ENCODE measurements at places on chromosomes 4 and X. TPM values are rescaled to one million over a fixed set of nuclear protein-coding genes. Genes with fewer than 3 reads are reported as not detected.

Gene PNMA5
- not detected for total RNA-seq

GRCh38 chrX:19617550-19617949 lies 102.2 kb upstream of the MAP3K15 start:
- DNase-seq = no peak
- no peak overlapping the region for H3K4me3 ChIP-seq
- no peak overlapping the region for H3K27ac ChIP-seq
- H3K36me3 ChIP-seq = peaks cover 2% of the 10 kb centered on the region
- no peaks in the 10 kb centered on the region for H3K27me3 ChIP-seq

DNA sequence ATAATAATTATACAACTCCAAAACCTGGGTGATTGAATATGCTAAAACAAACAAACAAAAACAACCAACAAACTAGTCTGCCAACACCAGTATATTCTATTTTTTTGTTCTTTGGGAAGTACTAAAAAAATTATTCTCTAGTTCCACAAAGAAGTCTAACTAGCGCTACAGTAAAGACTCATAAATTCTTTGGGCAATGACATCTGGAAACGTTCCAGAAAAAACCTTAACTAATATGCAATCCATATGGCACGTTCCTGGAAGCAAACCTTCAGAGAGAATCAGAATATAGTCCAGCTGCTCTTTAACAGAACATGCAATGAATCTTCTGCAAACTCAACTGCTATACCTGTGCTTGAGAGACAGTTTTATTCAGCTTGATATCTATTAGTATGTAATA lies 500.1 kb downstream of the TRAM1L1 start:
- H3K27me3 ChIP-seq = no peaks in the 10 kb centered on the region
- no peaks in the 10 kb centered on the region for H3K36me3 ChIP-seq
- H3K4me3 ChIP-seq = no peak overlapping the region
- no peak overlapping the region for H3K27ac ChIP-seq

- H3K27me3 ChIP-seq = no peaks in the 10 kb centered on the region
- DNase-seq = no peak
- no peak overlapping the region for H3K4me3 ChIP-seq
- no peak overlapping the region for H3K27ac ChIP-seq
- H3K36me3 ChIP-seq = no peaks in the 10 kb centered on the region
These were observed 25.7 kb downstream of the CCKAR start for GRCh38 chr4:26464420-26465095.

All from activated naive CD4-positive, alpha-beta T cell treated with anti-CD3 and anti-CD28 coated beads for 36 hours (primary cell).